Omental fat pad (tissue), 4 donors: ENCODE measurements at places on chromosomes 3 and 15. TPM values are rescaled to one million over a fixed set of nuclear protein-coding genes. Genes with fewer than 3 reads are reported as not detected.

The ITIH1 gene
- total RNA-seq, result not detected

- DNase-seq, result no peak
Observed at GRCh38 chr3:193710286-193711165, 117.5 kb downstream of the OPA1 start.

DNA sequence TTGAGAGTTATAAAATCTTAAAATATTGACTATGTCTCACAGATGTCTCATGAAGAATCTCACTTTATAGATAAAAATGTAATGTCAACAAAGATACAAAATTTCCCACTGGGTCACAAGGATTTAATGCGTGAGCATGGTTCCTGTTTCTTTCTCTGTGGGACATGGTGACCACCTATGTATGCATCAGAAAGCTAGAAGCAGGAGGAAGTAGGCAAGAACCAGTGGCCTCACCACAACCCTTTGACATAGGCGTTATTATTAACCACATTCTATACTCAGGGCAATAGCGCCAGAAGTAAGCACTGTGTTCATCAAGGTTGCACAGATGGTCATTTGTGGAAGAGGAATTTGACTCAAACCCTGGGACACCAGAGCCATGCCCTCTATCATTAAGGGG lies 11.7 kb upstream of the ADAMTS17 start:
- no peak for DNase-seq

GRCh38 chr15:31458596-31459399 lies 132.2 kb downstream of the KLF13 start:
- DNase-seq, result no peak

The TMC3 gene
- total RNA-seq, result 0.32 TPM

The TOPBP1 gene
- 20.7 TPM for total RNA-seq

The SRP14 gene
- 276 TPM for total RNA-seq

- no peak for DNase-seq
Observed at GRCh38 chr3:111762537-111762936, 96.5 kb upstream of the PHLDB2 start.

DNA sequence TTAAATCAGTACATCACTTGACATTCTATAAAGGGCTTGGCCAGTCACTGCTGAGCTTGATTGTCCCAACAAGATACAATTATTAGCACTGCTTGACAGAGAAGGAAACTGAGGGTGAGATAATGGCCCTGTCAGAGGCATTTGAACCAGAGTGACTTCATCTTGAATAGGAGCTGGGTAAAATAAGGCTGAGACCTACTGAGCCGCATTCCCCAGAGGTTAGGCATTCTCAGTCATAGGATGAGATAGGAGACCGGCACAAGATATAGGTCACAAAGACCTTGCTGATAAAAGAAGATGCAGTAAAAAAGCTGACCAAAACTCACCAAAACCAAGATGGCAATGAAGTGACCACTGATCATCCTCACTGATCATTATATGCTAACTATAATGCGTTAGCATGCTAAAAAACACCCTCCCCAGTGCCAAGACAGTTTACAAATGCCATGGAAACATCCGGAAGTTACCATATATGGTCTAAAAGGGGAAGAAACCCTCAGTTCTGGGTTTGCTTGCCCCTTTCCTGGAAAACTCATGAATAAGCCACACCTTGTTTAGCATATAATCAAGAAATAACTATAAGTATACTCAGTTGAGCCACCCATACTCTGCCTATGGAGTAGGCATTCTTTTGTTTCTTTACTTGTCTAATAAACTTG lies 239.1 kb upstream of the SETMAR start:
- DNase-seq, result no peak

DNA sequence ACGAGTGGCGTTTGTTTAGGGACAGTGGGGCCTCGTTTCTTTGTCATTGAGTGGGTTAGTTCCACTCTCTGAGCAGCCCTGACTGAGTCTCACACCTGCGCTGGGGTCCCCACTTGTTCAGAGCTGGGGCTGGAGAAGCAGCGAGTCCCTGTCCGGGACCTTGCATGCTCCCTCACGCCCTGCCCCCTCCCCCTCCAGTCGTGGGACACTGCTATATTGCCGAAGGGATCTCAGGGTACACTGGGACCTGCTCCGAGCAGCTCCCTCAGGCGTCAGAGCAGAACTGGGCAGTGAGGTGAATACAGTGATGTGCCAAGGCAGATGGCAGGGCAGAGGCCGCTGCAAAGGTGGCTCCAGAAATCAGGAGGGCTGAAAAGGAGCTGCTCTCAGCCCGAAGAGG lies 59.9 kb upstream of the KLF13 start:
- DNase-seq, result no peak

DNA sequence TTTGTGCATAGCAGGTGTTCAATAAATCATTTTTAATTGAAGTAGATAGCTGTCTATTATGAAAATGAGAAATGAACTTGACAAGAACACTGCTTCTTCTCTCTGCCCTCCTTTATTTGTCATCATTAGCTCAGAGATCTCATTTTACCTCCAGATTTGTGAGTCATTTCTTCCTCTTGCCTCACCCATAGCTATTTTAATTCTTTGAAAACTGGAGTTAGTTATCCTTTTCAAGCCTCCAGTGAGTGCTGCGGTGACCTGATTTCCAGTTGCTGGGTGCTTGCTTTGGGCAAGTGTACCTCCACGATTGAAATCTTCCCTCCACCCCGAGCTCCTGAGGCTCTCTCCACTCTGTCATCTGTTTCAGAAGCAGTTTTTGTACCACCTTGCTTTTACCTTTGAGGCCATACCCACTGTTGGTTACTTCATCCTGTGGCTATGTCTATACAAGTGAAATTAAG lies 114.6 kb downstream of the NFKBIZ start:
- DNase-seq, result no peak

DNA sequence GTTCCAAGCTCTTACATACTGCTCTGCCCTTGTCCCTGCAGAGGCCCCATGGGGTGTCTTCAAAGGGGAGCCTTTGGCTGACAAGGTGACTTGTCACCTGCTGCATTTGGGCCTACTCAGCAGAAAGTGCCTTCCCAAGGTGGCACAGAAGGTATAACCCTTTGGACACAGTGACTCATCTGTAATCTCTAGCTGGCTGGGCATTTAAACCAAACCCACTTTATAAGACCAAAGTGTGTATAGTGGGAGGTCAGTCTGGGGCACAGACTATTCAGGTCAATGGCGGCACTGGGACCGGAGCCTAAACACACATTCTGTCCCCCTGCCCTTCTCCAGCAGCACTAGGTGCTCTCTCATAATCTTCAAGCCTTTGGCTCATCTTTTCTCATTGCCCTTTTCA lies 35.1 kb downstream of the GJD2 start:
- no peak for DNase-seq

DNA sequence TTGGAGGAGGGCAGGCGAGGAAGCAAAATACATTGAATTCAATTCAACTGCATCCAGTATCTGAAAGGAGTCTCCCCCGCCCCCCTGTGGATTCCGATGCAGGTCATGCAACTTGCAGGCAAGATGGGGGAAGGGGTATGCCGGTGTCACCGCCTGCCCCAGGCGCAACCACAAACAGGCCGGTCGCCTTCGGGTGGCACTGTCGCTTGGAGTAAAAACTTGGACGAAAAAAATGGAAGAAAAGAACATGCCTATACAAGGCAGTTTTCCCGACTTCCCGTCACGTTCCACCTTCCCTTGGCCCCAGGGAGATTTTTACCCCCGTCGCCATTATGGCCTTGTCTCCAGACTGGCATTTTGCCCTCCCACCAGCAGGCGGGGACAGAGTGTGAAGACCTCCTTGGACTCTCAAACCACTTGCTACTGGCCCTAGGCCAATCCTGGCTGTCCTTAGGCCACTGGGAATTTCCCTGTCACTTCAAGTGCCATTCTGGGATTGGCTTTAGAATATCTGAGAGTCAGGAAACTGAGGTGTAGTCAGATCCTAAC lies 1.6 kb upstream of the NTRK3 start:
- DNase-seq, result no peak

DNA sequence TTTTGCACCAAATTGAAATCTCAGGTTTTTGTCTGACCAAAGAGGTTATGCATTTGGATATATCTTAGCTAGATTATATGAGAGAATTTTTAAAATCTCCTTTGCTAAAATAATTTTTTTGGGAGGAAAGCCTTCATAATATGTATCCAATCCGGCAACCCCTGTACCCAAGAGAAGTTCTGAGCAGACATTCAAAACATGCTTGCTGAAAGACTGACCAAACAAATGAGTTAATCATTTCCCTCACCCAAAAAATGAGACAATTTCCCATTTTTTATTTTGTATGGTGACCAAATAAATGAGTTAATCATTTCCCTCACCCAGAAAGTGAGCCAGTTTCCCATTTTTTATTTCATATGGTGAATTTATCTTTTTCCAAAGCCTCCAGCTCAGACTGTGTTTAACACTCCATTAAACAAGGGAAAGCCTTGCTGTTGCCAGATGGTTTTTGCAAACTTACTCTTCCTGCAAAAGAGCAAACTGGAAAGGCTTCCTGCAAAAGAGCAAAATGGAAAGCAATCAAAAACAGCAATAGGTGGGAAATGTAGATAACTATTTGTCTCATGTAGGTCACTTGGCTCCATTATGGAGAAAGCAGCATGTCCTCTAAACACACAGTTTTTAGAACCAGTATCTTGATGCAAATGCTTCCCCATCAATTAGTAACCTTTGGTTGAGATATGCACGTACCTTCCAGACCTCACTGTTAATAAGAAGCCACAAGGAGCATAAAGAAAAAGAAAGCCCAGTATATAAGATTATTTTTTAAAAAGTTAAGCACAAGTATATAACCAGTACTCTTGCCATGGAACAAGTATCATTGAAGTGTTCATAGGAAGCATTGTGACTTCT lies 78.4 kb upstream of the OSTN start:
- DNase-seq, result no peak

- DNase-seq, result no peak
Observed at GRCh38 chr3:45987368-45988291, 8.0 kb downstream of the FYCO1 start.

GRCh38 chr3:49132437-49133225 lies at the start of gene LAMB2:
Gene LAMB2, minus strand, starts transcription at chr3:49133050. Its CDS starts 183 bp downstream, at chr3:49132867.
- peak; percentile 54 for DNase-seq

GRCh38 chr3:51966016-51966415 lies 1.2 kb downstream of the PCBP4 start:
- no peak for DNase-seq

The SPESP1 gene
- total RNA-seq, result 3.6 TPM

DNA sequence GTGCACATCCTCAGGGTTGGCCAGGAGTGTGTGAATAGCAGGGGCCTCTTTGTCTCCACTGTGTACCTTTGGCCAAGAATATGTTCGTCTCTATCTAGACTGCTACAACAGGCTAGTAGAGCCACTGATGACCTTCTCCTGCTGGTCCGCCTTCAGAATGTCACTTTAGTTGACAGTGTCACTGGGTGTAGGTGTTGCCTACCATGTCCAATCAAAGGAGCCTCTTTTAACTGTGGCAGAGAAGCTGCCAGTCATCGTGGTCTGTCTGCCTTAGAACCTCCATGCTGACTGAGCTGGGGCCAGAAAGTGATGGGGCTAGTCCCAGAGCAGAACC lies 40.1 kb downstream of the OXSR1 start:
- no peak for DNase-seq

The TRIM42 gene
- total RNA-seq, result not detected

DNA sequence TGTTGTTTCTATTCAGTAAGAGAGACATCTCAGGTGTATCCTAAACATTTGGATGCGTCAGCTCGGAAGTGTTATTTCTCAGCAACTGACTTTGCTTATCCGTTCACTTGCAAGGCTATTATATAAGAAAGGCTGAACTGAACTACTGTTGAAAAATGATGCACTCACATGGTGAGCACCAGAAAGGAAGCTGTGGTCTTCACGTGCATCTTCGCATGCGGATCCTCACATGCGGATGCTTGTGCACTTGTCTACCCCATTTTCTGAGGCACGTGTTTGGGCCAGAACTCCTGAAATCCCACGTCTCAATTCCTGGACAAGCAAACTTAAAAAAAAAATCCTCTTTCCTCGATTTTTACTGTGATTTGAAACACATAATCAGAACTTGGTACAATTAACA lies 63.2 kb downstream of the PDZRN3 start:
- no peak for DNase-seq

The CRYBG3 gene
- 43.1 TPM for total RNA-seq

- no peak for DNase-seq
Observed at GRCh38 chr3:9497821-9498565, 55.6 kb downstream of the LHFPL4 start.

The PLIN1 gene
- 465 TPM for total RNA-seq

DNA sequence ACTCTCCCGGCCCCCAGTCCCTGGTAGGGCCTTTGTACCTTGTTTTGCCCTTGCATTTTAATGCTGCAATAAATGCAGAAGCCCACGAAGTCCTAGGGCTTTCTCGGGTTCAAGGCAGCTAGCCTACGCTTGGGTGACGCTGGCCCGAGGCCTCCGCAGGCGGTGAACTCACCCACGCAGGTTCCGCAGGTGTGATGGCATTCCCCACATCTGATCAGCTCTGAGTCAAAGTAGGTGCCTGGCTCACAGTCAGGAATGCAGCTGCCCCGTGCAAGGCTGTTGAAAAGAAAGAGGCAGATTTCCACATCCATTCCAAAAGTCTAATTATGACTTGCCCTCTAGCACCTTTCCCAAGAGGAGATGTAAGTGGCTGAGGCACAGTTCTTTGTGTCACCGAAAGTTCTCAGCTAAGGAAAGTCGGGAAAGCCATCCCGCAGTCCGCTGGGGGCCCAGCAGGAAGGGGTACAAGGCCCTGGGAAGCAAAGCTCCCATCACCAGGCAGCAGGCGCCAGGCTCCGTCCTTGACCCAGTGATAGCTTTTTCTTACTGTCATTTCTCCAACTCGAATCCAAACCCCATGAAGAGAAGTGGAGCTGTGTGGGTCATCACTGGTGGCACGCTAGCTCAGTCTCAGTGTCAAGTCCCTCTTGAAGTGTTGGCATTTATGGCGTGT lies 23.2 kb upstream of the SNRPA1 start:
- no peak for DNase-seq

DNA sequence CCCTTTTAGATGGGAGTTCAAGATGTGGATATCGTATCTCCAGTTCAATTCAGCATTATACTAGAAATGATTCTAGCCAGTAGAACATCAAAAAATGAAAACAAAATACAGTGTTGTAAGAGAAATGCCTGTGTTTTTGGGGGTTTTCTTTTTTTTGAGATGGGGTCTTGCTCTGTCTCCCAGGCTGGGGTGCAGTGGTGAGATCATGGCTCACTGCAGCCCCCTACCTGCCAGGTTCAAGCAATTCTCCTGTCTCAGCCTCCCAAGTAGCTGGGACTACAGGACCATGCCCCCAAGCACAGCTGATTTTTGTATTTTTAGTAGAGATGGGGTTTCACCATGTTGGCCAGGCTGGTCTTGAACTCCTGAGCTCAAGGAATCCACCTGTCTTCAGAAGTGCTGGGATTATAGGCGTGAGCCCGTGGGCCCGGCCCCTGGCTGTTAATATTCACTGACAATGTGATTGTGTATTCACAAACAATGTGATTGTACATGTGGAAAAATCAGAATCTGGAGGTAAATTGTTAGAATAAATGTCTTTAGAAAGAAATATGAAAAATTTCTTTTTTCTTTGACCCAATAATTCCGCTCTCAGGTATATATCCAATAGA lies 59.0 kb downstream of the ARIH1 start:
- DNase-seq, result no peak

DNA sequence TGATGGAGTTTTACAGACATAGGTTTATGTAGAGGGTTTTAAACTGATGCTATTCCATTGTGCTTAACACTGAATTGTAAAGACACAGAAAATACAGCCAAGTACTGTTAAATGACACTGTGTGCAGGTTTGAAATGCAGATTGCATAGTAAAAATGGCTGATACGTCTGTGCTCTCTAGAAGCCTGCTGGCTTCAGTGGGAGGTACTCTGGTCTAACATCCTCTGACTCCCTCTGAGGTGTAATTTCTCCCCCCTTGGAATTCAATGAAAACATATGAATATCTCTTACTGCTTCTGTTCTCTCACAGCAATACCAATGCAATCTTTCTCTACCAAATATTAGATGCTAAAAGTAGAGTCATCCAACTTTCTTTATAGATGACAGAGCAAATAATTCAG lies 176.6 kb downstream of the SLC9A9 start:
- DNase-seq, result no peak

The ANKUB1 gene
- not detected for total RNA-seq
